ENCODE measurements at places on chromosomes 2 and 18. TPM values are rescaled to one million over a fixed set of nuclear protein-coding genes. Genes with fewer than 3 reads are reported as not detected.

Gene ADAM23
- total RNA-seq: 12.0 TPM

Gene LINC00305
- 16.4 TPM for total RNA-seq

Gene MAPRE2
- total RNA-seq: 73.0 TPM

Gene CNGA3
- total RNA-seq: 0.10 TPM

DNA sequence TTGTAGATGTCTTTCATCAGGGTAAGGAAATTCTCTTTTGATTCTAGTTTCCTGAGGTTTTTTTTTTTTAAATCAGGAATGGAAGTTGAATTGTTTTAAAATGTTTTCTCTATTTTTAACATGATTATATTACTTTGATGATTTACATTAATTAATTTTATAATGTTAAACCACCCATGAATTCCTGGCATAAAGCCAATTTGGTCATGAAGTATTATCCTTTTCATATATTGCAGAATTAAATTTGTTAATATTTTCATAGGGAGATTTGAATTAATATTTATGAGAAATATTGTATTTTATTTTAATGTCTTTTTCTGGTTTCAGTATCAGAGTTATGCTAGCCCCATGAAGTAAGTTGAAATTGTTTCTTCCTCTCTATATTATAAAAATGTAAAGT is 144.6 kb downstream of the MAIP1 start:
- H3K4me1 ChIP-seq: peaks cover 8% of the 10 kb centered on the region
- no peak overlapping the region for H3K27ac ChIP-seq
- H3K36me3 ChIP-seq: no peaks in the 10 kb centered on the region
- H3K4me3 ChIP-seq: no peak overlapping the region

DNA sequence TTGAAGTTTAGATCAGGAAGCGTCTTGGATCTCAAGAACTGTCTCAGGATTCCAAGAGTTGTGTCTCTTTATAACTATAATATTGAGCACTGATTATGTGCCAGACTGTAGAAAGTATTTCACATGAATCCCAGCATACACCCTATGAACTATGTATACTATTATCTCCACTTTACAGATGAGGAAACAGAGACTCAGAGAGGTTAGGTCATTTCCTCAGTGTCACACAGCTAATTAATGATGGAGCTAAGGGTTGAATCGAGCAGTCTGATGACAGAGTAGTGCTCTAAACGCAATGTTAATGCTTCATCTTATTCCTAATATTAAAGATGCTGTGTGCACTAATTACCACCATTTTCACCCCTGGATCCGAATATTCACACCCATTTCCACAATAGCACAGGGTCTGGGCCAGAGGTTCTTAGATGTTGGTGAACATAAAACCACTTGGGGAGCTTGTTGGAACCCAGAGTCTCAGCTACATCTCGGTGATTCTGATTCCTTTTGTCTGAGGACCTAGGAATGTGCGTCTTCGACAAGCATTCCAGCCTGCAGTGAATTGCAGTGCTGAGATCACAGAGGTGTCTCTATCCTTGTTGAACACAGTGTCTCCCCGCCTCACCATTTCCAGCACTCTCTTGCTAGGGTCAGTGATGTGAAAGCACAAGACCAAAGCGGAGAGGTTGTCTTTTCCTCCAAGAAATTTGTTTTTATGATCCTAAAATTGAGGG is 213.8 kb downstream of the SP3 start:
- H3K36me3 ChIP-seq: no peaks in the 10 kb centered on the region
- DNase-seq: no peak

GRCh38 chr2:160087854-160088745 is 25.7 kb upstream of the PLA2R1 start:
- H3K27ac ChIP-seq: no peak overlapping the region
- no peak for DNase-seq
- peaks cover 18% of the 10 kb centered on the region for H3K36me3 ChIP-seq
- H3K4me1 ChIP-seq: no peaks in the 10 kb centered on the region

Measured in endothelial cell (in vitro differentiated cells).